ENCODE measurements at places on chromosomes 11 and 22.

GRCh38 chr11:93525601-93526345 is 17.4 kb downstream of the SMCO4 start:
- DNase-seq = peak; percentile 52

GRCh38 chr11:6315811-6316425 is 4.4 kb downstream of the CAVIN3 start:
- peak; percentile 77 for DNase-seq

DNA sequence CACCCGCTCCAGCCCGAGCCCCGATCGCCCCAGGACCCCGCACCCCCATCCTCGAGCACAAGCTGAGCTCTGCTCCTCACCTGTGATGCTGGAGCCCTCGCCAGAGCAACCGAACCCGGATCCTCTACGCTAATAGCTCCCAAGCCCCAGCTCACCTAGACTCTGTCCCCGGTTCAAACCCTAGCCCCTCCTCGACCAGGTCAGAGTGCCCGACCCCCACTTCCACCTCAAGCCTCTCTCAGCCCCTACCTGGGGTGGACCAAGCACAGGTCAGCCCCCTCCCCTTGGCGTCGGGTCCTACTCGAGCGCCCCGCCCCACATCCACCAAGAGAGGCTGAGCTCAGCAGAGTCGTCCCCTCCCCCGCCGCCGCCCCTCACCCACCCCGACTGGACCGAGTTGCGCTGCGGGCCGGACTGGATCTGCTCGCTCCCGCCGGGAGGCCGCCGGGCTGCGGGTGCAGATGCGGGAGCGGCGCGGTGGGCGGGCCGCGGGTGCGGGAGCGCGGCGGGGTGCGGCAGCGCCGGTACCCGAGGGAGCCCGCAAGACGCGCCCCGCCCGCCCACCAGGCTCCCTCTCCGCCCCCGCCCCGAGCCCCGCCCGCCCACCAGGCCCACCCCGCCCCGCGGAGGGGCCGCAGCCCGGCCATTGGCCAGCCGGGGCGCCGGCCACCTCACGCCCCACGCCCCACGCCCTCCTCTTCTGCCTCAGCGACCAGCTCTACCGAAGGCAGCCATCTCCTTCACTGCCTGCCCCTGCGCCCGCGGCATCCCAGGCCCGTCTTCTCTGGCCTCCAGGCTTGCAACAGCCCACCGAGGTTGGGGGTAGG is 577 bp upstream of the DKK3 start:
- peak; percentile 88 for DNase-seq

GRCh38 chr22:30204015-30204741 is 42.4 kb downstream of the LIF start:
- DNase-seq = no peak

GRCh38 chr11:86676010-86676409 is 3.6 kb upstream of the ME3 start:
- DNase-seq = no peak

- DNase-seq = no peak
Observed at GRCh38 chr11:58628446-58628845, 6.0 kb downstream of the CNTF start.

DNA sequence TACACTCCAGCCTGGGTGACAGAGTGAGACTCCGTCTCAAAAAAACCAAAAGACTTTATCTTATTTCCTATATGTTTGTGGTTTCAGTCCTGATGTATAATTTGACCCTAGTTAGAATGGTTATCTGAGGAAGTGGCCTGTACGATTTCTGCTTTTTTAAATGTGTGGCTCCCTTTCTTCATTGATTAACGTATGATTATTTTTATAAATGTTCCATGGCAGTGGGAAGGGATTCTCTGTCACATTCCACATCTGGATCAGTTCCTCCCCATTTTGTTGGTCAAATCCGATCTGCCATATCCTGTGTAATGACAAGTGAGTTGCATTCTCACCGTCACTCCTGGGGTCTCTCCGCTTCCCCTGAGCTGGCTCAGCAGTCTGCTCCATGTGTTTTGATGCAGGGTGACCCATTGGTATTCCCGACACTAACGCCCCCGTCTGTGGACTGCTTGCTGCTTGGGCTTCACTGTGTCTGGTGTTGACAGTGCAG is 20.3 kb downstream of the NEAT1 start:
- DNase-seq = no peak

DNA sequence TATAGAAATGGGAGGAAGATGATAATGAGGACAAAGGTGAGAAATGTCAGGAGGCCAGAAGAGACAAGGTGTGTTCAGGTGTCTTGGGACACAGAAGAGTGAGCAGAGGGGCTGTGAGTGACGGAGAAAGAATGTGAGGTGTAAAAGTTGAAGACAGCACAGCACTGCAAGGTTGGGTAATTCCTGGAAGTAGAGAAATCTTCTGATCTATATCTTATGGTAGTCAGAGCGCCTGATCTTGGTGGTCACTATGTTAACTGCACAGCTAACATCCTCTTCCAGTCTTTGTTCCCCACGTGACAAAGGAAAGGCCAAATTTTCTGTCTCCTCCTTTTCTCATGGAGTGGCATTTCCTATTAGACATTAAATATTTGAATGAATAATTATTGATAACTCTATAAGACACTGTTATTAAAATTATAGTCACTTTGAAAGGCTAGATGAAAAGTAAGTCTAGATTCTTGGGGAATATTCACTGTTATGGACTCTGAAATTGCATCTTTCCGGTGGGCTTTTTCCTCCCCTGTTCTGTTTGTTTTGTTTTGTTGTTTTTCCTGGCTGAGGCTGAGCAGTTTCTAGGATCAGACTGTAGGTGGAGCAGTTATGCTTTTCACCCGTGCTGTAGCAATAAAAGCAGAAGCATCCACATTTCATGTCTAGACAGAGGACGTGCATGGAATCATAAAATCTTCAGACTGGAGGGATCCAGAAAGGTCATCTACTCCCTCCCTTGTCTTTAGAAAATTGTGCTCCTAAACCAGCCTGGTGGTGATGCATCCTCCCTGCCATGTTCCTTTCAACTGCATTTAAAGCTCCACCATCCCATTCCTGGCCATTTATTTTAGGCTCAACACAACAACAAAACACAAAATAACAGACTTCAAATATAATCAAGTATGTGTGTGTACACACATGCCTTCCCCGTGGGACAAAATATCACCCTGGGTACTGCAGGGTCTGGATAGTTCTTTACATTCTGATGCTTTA is 26.6 kb downstream of the SC5D start:
- DNase-seq = peak; percentile 32

GRCh38 chr11:113581713-113582112 is 106.5 kb upstream of the DRD2 start:
- DNase-seq = no peak

DNA sequence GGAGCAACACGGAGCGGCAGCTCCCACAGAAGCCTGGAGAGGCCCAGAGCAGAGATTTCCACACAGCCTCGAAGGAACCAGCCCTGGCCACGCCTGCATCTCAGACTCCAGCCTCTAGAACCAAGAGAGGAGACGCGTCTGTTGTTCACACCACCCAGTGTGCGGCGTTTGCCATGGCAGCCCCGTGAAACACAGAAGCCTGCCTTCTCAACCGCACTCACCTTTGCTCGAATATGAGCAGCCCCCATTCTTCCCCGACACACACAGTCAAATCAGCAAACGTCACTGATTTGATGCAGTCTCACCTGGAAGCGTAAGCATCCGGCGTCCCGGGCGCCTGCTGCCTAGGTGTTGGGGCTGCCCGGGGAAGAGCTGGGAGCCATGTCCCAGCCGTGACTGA is 14.2 kb upstream of the TALDO1 start:
- no peak for DNase-seq

DNA sequence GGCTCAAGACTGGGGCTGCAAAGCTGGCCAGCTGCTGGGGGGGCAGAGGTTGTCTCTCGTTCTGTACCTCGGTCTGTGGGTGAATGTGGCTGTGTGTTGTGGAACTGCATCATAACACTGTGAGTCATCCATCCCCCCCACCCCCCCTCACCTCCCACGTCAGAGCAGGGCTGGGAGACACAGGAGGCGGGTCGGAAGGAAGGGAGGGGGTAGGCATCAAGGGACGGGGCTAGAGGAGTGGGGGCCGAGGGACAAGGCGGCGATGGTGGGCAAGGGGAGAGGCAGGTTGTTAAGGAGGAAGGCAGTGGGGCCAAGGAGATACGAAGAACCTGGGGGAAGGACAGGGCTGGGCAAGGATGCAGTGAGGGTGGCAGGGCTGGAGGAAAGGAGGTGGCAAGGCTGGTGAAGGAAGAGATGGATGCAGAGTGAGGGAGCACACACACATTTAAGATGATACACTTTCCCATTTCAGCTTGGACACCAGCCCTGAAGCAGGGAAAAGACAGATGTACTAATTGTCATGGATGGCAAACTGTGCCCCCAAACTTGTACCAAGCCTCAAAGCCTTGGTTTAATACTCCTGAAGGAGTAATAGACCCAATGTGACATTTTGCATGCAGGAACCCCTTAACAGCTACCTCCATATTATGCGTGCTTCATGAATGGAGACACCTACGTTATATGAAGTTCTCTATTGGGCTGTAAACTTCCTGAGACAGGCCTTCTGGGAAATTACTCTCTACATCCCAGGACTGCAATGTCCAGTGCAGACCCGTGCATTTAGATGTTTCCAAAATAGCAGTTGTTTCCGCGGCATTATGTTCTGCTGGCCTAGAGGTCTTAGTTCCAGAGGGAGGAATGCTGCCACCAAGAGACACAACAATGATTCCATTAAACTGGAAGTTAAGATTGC is at the start of gene YPEL4:
TSS of gene YPEL4 (minus strand) at position 87 of the 913 bp plus-strand sequence. CDS start 2,805 bp downstream, outside the sequence.
- peak; percentile 88 for DNase-seq

GRCh38 chr11:120185706-120186455 is 25.0 kb upstream of the OAF start:
- DNase-seq = no peak

DNA sequence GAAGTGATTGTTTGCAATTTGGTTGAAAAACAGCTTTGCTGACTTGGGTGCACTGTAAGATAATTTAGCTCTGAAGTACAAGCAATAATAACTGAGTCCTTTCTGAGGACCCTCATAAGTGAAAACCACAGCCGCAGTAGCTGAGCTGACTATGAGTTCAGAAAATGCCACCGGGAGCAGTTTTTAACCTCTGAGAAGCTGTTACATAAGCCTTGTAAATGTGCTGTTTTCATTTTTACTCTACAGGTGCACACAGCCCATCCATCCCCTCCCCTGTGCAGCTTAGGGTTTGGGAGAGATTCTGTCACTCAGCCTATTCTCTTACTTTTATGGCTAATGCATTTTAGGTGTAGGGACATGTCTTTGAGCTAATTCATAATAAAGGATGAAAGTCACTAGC is 255.5 kb upstream of the C11orf87 start:
- no peak for DNase-seq

GRCh38 chr11:44145011-44145775 is 49.7 kb downstream of the EXT2 start:
- no peak for DNase-seq

- no peak for DNase-seq
Observed at GRCh38 chr11:8282631-8283030, 19.0 kb upstream of the LMO1 start.

DNA sequence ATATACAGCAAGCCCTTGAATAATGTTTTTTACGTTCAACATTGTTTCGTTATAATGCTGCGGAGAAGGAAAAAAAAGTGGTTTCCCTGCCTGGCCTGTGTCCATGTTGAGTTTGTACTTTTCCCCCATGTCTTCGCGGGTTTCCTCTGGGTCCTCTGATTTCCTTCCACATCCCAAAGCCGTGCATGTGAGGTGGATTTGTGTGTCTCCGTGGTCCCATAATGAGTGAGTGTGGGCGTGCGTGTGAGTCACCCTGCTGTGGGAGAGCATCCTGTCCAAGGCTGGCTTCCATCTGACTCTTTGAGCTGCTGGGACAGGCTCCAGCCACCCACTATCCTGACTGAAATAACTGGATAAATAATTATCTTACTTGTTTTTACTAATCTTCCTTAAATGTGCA is 29.6 kb upstream of the SNX19 start:
- DNase-seq = peak; percentile 47

GRCh38 chr11:34154059-34154875 is 48.8 kb downstream of the NAT10 start:
- no peak for DNase-seq

DNA sequence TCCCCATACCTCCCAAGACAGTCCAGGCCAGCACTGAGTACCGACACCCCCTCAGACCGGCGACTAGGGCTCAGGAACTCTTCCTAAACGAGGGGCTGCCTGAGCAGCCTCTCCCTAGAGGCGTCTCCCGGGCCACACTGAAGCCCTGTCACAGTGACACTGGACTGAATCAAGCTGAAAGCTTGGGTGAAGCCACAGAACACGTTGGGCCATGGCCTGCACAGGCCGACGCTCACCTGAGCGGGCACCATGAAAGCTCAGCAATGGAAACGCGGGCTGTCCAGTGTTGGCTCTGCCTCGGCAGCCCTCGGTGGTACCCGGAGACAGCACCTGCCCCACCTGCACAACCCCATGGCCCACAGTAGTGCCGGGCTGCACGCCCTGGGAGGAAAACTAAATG is 42.7 kb upstream of the MOB2 start:
- no peak for DNase-seq

Measured in hepatic stellate cell (primary cell).